ENCODE measurements at places on chromosomes 4 and X. TPM values are rescaled to one million over a fixed set of nuclear protein-coding genes. Genes with fewer than 3 reads are reported as not detected.

Gene GJB1
- polyA plus RNA-seq = not detected

Gene SLC34A2
- not detected for polyA plus RNA-seq

Gene SPACA5
- polyA plus RNA-seq = not detected

Gene RS1
- not detected for polyA plus RNA-seq

Gene ZNF732
- polyA plus RNA-seq = 0.05 TPM

Gene LRPAP1
- 200 TPM for polyA plus RNA-seq

Gene TBC1D9
- 16.1 TPM for polyA plus RNA-seq

Gene DMP1
- polyA plus RNA-seq = not detected

Gene NLRP2B
- polyA plus RNA-seq = not detected

Gene ATOH1
- not detected for polyA plus RNA-seq

Gene LIAS
- 9.2 TPM for polyA plus RNA-seq

Gene MGARP
- 22.9 TPM for polyA plus RNA-seq

Gene MED12
- 18.5 TPM for polyA plus RNA-seq

Gene SYTL5
- polyA plus RNA-seq = 0.84 TPM

Gene AP1S2
- 21.2 TPM for polyA plus RNA-seq

Gene AKAP14
- polyA plus RNA-seq = 0.23 TPM

Gene TMPRSS11F
- not detected for polyA plus RNA-seq

Gene GAB3
- 4.5 TPM for polyA plus RNA-seq

Gene MEPE
- not detected for polyA plus RNA-seq

Gene AFM
- polyA plus RNA-seq = not detected

Gene ZNF630
- polyA plus RNA-seq = 1.2 TPM

Measured in SK-N-SH (cell line).